ENCODE measurements at places on chromosomes 16 and 17.
A peak's percentile ranks its signal among the peaks of the same experiment; 100 is the strongest.

DNA sequence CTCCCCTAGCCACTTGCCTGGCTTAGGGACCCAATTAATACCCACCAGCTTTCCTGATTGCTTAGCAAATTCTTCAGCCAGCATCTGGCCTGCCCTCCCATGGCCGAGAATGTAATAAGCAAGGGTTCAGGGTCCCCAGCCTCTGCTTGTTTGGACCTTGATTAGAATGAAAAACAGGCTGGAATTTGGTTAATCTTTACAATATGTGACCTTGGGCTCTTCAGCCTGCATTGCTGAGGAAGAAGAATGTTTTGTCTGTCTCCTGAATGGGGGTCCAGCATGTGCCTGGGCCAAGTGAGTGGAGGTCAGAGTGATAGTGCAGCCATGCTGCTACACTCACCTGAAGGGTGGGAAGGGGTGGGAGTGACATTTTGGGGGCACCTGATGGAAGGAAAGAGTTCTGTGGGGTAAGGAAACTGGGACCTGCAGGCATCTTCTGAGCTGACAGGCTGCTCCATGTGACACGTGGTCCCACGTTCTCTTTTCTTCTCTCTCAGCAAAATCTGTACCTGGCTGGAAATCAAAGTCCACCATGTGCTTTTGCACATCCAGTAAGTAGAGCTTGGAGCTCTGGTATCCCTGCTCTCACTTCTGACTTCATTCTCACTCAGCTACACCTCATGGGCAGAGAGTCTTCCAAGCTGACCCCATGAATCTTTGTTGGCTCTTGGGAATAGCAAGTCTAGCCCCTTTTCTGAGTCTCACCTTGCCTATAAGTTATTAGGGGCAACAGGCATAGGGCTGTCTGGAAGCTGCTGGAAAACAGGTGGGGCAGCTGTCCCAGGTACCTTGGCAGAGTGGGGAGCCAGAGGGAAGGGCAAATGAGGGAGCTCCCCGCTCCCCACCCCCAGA is 5.3 kb downstream of the TMEM106A start:
- no peak for DNase-seq

DNA sequence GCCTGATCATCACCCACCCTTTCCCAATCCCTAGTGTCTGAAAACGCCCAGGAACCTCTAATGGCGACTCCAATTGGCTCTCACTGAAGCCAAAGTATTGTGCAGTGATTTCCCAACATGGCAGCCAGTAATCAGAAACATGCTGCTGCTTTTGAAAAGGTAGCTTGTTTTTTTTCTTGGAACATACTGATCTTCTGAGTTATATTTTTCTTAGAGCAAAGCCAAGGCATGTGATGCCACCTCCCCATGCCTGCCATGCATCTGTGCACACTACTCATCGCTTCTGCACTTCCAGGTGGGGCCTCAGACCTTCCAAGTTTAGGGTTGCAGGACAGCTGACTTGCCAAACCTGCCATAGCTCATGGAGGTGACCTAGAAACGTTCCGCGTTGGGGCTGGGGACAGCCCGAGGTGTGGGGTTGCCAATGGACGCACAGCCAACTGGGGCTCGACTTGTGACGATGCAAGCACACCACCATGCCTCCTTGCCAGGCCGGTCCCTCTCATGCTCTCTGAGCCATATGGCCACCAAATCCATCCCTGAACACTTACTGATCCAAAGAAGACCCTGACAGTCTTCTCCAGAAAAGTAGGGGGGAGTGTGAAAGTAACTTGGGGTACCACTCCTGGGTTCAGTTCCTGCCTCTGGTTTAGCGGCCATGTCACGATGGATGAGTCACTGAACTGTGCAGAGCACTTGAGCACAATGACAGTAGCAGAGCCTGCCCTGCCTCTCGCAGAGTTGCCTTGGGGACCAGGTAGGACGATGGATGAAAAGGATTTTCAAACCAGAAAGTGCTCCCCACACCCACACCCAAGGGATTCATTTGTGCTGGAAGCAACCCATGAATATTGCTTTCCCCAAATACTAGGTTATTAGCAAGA is 155.7 kb downstream of the CCDC182 start:
- no peak for DNase-seq

GRCh38 chr17:41530062-41531048 is 2.2 kb upstream of the KRT19 start:
- peak; percentile 31 for DNase-seq

DNA sequence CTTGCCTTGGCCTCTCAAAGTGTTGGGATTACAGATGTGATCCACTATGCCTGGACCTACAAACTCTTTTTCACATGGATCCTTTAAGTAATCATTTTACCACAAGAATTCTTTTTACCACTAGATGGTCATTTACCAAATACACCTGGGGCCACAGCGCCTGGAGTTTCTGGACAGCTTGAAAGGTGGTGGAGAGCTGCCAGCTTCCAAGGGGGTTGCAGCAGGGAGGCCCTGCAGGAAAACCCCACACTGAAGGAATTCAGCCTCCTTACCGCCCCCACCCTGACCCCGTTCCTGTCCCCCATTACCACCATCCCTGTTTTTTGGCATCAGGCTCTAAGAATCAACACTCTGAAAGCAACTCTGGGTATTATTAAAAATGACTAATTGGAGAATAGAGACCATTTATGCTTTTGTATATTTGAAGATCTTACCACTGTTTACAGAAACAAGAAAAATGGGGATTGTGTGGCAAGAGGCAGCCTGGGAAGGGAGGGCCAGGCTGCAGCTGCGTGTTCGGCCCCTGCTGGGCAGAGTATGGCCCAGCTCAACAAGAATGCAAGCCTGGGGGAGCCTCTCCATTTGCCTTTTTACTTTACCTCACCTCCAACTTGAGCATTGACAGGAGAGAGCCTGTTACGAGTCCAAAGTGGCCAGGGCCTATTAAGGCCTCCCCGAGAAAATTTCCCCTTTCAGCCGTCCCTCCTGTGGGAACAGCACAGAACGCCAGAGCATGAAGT is 209.9 kb downstream of the ZFHX3 start:
- no peak for DNase-seq

DNA sequence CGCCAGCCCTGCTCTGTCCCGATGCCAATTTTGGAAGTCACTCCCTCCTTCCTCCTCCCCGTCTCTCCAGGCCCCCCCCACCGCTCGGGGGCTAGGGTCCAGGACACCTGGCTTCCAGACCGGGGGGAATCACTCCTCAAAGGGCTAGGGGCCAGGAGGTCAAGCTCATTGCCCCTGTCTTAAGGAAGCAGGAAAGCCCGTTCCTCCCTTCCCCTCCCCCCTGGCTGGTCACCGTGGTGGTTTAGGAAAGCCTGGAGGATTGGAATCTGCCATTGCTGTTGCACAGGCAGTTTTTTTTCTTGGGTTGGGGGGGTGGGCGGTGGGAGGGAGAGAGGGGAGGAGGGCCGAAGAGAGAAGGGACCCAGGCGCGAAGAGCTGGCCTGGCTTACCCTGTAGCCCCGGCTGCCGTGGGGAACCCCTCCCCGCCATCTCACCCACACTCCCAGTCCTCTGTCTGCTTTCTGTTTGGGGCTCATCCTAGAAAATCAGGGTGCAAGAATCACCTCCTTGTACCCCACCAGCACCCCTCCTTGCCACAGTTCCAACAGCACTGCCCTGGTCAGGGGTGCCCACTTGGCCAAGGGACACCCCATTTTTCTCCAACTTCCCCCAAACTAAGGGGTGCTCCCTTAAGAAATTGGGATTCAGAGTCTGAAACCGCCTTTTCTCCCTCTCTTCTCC is 2.9 kb upstream of the BCL6B start:
- DNase-seq: no peak

DNA sequence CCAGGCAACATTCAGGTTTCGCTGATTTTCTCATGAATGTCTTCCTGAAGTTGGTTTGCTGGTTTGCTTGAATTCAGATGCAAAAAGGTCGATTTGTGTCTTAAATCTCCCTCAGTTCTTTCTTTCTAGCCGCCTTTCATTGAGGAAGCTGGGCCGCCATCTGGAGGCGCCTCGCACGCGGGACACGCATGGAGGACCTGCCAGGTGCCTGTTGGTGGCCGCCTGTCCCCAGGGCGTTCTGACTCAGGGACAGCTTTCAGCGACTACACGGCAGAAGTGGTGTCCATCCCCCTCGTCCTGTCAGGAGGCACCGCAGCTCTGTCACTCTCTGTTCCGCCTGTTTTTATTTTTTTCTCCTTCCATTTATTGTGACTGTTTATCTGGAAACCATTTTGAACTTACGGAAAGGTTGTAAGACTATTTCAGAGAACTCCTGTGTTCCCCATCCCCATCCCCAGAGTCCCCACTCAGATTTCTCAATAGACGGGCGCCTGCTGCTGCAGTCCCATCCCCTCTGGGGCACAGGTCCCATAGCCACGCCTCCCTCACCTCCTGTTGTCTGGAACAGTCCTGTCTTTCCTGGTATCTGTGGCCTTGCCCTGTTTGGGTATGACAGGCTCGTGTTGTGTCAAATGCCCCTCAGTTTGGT is 33.2 kb downstream of the COX4I1 start:
- no peak for DNase-seq

DNA sequence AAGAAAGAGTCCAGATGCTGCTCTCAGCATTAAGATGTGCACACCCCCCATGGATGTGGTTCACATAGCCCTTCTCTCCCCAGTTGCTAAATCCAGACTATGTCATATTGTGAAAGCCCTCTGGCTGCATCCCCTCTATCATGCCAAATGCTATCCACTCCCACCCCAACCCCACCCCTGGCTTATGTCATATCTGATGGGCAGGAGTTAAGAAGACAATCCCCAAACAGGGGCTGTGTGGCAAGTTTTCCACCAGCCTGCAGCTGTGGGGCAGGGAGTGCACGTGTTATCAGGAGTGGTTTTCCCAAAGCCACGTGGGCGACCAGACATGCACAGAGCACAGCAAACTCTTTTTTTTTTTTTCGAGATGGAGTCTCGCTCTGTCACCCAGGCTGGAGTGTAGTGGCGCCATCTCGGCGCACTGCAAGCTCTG is 10.0 kb downstream of the FAM117A start:
- DNase-seq: no peak

GRCh38 chr16:15961060-15961511 is 11.7 kb downstream of the ABCC1 start:
- DNase-seq: no peak

- DNase-seq: no peak
Observed at GRCh38 chr16:4698321-4699045, 5.1 kb downstream of the NUDT16L1 start.

- DNase-seq: no peak
Observed at GRCh38 chr16:83973581-83974385, 5.7 kb downstream of the NECAB2 start.

- no peak for DNase-seq
Observed at GRCh38 chr16:27918755-27919154, 144.8 kb downstream of the GSG1L start.

- no peak for DNase-seq
Observed at GRCh38 chr17:71142333-71142732, 973.0 kb downstream of the KCNJ2 start.

DNA sequence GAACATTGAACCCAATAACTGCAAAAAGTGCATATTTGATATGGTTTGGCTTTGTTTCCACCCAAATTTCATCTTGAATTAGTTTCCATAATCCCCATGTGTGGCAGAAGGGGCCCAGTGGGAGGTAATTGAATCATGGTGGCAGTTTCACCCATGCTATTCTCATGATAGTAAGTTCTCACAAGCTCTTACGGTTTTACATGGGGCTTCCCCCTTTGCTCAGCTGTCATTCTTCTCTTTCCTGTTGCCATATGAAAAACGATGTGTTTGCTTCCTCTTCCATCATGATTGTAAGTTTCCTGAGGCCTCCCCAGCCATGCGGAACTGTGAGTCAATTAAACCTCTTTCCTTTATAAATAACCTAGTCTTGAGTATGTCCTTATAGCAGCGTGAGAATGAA is 127.6 kb downstream of the CHD9NB start:
- DNase-seq: no peak

DNA sequence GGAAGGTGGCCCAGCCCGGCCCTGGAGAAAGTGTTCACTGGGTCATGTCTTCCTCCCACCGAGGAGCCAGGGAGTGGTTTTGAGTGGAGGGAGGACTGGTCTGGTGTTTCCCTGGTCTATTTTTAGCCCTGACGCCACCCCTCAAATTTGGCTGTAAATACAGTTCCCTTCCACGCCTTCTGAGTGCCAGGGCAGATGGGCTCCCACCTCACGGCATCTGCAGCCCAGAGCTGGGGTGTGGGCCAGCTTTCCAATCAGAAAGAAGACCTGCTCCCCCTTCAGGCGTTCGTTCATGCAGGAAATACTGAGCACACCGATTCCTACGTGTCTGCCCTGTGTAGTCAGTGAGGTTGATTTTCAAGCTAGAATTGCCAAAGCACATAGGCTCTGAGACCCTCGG is 53.7 kb downstream of the SNX20 start:
- no peak for DNase-seq

GRCh38 chr17:77206158-77206956 is 65.6 kb downstream of the SEC14L1 start:
- DNase-seq: no peak

DNA sequence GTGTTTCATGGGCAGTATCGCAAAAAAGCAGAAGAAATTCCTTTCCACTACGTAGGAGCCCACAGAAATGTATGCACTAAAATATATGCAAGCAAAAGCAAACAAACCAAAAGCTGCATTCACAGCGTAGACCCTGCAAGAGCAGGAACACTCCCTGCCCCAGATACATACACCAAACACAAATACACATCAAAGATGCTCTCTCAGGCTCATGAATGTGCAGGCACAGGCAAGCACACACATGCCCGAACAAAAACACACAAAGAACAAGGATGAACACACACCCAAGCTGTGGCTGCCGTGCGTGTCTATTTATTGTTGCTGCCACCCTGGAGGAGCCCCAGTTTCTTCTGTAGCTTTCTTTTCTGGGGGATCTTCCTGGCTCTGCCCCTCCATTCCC is 1.7 kb downstream of the NUPR1 start:
- no peak for DNase-seq

DNA sequence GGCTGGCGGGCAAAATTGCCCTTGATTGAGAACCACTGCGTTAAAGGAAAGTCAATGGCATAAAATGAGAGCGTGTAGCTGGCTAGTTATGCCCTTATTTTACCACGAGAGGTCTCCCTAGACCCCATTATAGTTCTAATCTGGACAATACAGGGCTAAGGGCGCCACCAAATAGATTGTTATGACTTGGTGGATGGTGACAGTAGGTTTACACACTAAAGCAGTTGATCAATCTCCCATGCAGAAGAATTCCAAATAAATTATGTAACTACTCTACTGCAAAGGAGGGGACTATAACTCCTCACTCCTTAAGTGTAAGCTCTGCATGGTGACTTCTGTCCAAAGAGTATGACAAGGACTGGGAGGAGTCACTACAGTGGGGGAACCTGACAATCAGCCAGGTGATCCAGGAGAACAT is 20.4 kb upstream of the YPEL2 start:
- no peak for DNase-seq

DNA sequence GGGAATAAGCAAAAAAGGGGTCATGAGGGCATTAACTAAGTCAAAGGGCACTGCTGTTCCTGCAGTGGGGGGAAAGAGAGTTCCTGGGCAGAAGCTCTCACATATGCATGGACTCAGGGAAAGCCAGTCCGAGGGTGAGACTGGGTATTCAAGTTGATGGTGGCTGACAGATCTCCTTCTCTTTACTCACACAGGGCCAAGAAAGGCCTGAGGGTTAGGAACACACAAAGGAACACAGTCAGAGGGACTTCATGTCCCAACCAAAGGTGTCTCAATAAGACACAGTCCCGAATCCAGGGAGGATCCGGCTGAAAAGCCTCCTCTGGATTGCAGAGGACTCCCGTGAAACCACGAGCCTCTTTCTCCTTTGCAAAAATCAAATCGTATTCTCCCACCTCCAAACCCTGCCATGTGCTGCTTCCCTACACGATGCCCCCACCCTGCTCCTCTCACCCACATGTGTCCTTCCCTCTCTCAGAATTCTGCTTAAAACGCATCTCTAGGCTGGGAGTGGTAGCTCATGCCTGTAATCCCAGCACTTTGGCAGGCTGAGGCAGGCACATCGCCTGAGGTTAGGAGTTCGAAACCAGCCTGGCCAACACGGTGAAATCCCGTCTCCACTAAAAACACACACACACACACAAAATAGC is 23.6 kb downstream of the CUEDC1 start:
- DNase-seq: no peak
